ENCODE measurements at places on chromosomes 5 and 9. TPM values are rescaled to one million over a fixed set of nuclear protein-coding genes. Genes with fewer than 3 reads are reported as not detected.

Gene PCDHAC2
- not detected for polyA plus RNA-seq

Gene LCP2
- polyA plus RNA-seq, result 8.6 TPM

Gene ENTREP1
- polyA plus RNA-seq, result 1.2 TPM

Gene ALDH1A1
- 52.6 TPM for polyA plus RNA-seq

Gene SUSD3
- not detected for polyA plus RNA-seq

Gene LIFR
- polyA plus RNA-seq, result 1.2 TPM

Gene ESM1
- not detected for polyA plus RNA-seq

Gene SCGB3A2
- not detected for polyA plus RNA-seq

Gene IL3
- not detected for polyA plus RNA-seq

Gene HAND1
- 6.8 TPM for polyA plus RNA-seq

Measured in sigmoid colon (tissue), 7 donors.